ENCODE measurements at places on chromosomes 3 and 15.

- DNase-seq = no peak
Observed at GRCh38 chr15:101444015-101444414, 45.5 kb downstream of the PCSK6 start.

GRCh38 chr15:39354189-39354588 is 226.7 kb upstream of the THBS1 start:
- DNase-seq = no peak

DNA sequence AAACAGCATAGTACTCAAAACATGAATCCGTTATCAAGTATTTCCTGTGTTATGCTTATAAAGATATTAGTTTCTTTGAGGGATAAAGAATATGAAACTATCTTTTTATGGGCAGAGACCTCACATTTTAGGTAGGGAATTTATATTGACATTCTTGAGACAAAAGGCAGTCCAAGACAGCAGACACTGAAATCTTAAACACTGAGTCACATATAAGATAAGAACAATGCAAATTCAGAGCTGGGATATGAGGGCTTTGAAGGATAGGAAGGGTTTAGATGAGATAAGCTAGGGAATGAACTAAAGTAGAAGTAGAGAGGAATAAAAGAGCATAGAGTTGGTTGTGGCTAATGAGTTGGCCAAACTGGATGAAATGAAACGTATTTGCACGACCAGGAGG is 58.4 kb downstream of the ASTE1 start:
- no peak for DNase-seq

- DNase-seq = no peak
Observed at GRCh38 chr3:39432342-39432741, 25.8 kb downstream of the RPSA start.

GRCh38 chr3:57015350-57015729 is 45.1 kb upstream of the SPATA12 start:
- no peak for DNase-seq

DNA sequence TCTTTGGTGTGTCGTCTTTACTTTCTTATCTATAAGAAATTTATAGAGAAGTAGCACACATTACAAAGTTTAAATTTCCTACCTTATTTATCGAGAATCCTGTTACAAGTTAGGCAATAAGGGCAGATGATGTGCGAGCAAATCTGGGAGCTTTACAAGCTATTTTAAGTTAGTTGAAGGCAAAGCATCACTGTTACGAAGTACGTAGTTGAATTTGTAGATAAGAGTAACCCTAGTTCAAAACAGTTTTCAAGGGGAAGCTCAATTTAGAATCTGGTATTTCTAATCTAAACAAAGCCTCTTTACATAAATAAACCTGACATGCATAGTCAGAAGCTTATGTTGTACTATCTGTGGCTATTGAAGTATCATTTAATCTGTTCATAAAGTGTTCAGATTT is 8.4 kb downstream of the KBTBD8 start:
- no peak for DNase-seq

- DNase-seq = no peak
Observed at GRCh38 chr3:106293161-106293560, 424.3 kb upstream of the CBLB start.

DNA sequence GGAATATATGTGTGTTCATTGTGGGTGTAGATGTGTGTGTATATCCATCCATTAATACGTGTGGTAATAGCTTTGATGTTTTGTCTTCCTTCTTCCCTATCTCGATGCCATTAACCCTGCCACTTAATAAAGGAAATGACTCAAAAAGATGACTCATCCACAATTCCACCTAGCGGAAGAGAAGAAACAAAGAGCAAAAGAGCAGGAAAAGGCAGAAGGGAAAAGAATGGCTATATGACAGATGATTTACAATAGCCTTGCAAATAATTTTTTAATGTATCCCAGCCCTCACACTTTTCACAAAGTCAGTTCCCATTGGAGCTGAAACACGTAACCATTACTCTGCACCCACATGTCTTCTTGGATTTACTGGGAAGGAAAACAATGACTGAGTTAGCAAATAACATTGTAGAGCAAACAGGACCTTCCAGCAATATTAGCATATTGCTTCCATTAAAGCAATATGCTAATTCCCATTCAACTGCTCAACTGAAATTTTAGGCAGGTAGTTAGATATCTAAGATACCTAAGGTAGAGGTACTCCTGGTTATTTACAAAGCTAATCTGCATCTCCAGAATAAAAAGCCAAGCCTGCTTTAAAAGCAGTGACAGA is 197.2 kb downstream of the KCNAB1 start:
- DNase-seq = no peak

DNA sequence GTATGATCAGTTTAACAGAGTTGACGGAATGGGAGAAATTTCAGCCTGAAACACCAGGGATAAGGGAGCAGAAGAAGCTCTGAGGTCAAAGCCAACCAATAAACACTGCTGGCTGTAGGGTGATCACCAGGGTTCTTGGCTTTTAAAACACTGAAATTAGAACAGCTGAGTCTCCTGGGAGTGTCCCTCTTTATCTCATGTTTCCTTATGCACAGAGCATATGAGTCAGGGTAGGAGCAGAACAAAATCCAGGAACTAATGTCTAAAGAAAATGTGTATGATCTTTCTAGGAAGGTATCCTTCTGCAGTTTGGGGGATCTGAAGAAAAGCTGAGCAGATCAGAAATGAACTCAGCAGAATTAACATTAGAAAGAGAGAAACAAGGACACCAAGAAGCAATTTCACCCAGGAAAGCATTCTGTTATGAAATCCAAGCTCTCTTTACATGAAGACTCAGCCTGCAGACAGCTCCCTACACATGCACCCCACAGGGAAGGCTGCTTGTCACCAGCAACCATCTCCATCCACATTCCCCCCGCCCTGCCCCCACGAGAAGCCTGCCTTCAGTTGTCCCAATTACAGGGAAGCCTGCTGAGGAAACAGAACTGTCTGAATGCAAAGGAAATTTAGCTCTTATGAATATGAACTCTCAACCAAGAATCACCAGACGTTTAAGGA is 469.7 kb downstream of the PDCD6IP start:
- no peak for DNase-seq

- peak; percentile 76 for DNase-seq
Observed at GRCh38 chr3:51706788-51707731, at the start of gene GRM2. Gene GRM2, plus strand, starts transcription at chr3:51707068. Its CDS starts 1,916 bp downstream, at chr3:51708984.

- DNase-seq = no peak
Observed at GRCh38 chr3:52856666-52857065, 21.8 kb upstream of the MUSTN1 start.

DNA sequence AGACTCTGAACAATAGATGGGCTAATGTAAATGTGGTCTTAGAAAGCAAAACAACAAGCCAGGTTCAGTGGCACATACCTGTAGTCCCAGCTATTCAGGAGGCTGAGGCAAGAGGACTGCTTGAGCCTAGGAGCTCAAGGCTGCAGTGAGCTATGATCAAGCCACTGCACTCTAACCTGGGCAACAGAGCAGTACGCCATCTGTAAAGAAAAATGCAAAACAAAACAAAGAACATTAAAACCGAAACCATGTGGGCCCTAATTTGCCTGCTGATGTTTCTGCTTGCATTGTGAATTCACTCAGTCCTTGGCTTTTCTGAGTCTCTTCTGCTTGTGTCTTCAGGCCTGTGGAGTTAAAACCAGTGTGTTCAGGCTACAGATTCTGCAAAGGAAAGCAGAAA is 56.7 kb downstream of the CCNL1 start:
- no peak for DNase-seq

GRCh38 chr3:57948080-57948671 is 60.0 kb upstream of the FLNB start:
- no peak for DNase-seq

GRCh38 chr3:112297714-112298113 is 3.7 kb upstream of the SLC9C1 start:
- no peak for DNase-seq

DNA sequence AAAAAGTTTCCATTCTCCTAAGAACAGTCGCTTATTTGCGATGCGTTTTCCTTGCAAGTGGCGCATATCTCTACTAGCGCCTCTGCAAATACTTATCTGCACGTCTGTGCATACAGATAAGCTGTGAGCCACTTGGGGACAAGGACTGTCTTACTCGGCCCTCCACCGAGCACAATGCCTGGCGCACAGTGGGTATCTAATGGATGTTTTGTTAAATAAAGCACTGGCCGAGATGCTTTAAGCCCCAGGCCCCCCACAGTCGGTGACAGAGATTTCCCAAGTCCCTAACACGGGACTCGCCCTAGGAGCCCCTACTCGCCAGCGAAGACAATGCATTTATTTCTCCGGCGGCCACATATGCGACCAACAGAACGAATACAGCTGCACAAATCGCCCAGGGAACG is 503 bp downstream of the HLTF start:
- no peak for DNase-seq

GRCh38 chr3:197811343-197811742 is 20.3 kb downstream of the LRCH3 start:
- no peak for DNase-seq

GRCh38 chr15:64130159-64130558 is 21.4 kb upstream of the SNX22 start:
- DNase-seq = no peak

- no peak for DNase-seq
Observed at GRCh38 chr15:71957026-71957425, 146.7 kb downstream of the NR2E3 start.

- DNase-seq = no peak
Observed at GRCh38 chr3:179447251-179447650, 4.0 kb downstream of the GNB4 start.

DNA sequence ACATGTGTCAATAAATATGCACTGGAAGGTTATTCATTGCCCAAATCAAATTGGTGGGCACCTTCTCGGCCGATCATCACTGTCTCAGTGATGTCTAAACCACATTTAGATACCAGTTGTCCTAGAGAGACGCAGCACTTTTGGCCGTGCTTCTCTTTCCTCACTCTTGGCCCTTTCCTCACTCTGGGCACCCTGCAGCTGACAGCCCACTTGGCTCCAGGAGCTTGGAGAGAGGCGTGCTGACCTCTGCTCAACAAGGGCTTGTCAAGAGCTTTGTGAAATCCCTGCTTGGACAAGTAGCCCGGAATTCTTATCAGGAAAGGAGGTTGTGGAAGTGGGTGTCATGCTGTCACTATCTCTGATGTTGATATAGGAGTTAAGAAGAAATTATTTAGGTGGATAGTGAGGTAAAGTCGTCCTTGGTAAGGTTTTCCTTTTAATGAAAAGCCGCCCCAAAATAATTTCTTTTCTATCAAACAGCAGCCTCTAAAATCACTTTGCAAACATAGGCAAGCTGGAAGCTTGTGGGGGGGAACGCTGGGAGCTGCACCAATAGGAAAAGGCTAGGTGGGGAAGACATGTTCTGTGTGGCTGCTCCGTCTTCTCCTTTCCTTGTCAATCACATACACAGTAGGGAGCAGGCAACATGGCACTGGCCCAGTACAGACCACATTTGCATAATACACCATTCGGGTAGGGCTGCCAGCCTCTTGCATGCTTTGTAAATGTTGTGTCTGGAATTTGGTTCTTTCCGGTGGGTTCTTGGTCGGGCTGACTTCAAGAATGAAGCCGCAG is 126.8 kb upstream of the UBE3A start:
- DNase-seq = no peak
